ENCODE measurements at places on chromosomes 4 and X.

GRCh38 chr4:87953826-87954225 lies 21.7 kb upstream of the SPP1 start:
- no peak for DNase-seq

GRCh38 chr4:183014361-183015084 lies 84.5 kb upstream of the WWC2 start:
- no peak for DNase-seq

- no peak for DNase-seq
These were observed 113.9 kb downstream of the DRD5 start for GRCh38 chr4:9895333-9895705.

- no peak for DNase-seq
These were observed 23.5 kb upstream of the PAPSS1 start for GRCh38 chr4:107743532-107743931.

DNA sequence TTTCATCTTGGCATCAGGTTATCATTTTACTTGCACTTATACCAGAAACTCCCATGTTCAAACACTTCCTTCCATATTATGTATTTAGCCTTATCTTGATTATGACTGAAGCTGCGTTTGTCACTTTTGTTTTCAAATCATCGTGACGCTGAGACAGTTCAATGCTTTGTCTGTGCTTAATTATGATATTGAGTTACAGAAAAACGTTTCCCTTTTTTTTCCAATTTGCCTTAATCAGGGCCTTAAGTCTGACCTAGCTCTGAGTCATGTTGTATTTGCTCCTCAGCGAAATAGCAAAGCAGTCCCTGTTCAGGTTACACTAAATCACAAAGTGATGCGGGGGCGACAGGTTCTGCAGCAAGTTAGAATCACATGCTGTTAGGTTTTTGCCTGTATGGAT lies 254.7 kb downstream of the AFF2 start:
- DNase-seq: no peak

DNA sequence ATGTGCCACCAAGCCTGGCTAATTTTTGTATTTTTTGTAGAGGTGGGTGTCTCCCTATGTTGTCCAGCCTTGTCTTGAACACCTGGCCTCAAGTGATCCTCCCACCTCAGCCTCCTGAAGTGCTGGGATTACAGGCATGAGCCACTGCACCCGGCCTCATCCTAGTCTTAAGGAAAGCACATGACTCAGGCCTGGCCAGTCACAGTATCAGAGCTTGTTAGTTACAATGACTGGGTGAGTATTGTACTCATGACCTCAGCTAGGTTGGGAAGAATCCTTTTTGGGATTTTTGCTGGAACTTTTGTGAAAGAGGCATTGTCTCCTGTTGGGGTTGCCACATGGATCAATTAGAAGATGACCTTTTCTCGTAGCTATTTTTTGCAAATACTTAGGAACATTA lies 292.8 kb downstream of the RAPGEF2 start:
- no peak for DNase-seq

- DNase-seq: no peak
These were observed 81.8 kb downstream of the SRPX start for GRCh38 chrX:38138900-38139299.
